GM23338 (cell line): ENCODE measurements at places on chromosomes 7 and 10. TPM values are rescaled to one million over a fixed set of nuclear protein-coding genes. Genes with fewer than 3 reads are reported as not detected.

DNA sequence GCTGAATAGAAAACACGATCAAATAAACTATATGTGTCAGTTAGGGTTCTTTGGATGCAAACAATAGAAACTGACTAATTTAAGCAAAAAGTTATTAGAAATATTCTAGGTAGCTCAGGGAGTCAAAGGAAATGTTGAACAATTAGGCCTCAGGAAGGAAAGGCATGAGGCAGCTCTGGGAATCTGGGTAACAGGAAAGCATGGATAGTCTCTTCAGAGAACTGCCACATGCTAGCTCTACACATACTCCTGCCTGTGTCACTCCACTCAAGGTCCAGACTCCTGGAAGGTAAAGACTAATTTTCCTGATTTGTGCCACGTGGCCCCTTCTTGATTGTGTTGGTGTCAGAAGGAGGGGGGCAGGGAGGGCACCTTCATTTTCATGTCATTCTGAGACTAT is 23.8 kb upstream of the PTTG1IP2 start:
- no peak for DNase-seq

DNA sequence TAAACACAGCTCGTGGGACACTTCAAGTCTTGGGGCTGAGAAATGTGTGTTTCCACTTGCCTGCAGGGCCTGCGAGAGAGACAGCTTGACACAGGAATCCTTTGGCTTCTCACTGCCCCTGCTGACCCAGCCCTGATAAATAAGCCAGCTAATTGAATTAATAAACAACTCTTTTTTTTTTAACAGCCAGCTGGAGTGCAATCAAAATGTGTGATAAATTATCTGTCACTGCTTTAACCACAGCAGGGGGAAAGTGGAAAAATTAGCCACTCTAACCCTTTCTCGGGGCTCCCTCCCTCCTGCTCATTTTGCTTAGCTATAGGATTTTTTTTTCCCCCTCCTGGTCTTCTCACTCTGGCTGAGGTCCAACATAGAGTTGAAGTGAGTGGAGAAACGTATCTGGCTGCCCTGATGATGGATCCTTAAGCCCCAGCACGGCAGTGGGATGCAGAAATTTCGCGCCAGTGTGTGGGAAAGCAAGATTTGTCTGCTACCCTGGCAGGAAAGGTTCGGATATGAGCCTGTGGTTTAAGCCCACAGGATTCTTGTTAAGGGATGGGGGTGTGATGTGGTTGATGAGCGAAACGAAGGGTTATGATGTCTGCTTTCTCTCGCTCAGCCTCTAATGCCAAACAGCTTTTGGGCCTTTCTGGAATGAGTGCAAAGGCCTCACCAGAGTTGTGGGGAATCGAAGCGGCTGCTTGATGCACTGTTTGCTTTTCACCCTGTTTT is 173.8 kb downstream of the TRIL start:
- DNase-seq, result no peak

DNA sequence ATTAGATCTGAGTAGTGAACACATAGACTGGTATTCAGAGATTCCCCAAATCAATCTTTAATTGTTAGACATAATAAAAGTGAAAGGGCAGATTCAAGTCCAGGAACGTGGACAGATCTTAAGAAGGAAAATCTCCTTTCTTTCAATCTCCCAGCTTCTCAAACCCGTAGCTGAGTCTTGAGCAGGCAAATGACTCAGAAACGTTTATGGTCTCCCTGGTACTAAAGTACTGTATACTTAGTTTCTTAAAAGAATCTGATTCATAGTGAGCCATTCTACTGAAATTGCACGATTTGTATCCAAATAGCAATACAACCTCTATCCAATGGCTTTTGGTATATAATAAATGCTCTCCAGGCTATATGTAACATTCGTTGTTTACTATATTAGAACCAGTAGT is 140.4 kb upstream of the RHEB start:
- DNase-seq, result no peak

The CAV1 gene
- total RNA-seq, result 16.0 and 22.5 TPM in 2 replicates

GRCh38 chr7:138575897-138576428 is 115.9 kb downstream of the TRIM24 start:
- DNase-seq, result no peak

- DNase-seq, result no peak
Observed at GRCh38 chr7:142785841-142786250, 15.1 kb downstream of the PRSS2 start.

The GDF2 gene
- total RNA-seq, result not detected in 2 replicates

DNA sequence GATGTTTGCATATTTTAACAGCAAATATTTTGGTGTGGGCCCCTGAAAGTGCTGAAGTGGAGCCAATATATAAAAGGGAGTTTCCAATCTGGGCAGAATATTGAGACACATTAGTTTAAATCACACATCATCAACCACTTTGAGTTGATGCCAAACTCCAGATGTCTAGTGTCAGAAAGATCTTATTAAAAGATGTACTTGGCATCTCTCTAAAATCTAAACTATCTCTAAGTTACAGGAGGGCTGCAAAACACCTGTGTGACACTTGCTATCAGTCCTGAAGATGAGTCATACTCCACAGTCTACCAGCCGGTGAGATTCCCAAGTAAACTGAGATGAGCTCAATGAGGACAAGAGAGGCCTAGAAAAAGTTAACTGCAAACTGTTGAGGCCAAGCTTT is 11.4 kb downstream of the JAZF1 start:
- no peak for DNase-seq

DNA sequence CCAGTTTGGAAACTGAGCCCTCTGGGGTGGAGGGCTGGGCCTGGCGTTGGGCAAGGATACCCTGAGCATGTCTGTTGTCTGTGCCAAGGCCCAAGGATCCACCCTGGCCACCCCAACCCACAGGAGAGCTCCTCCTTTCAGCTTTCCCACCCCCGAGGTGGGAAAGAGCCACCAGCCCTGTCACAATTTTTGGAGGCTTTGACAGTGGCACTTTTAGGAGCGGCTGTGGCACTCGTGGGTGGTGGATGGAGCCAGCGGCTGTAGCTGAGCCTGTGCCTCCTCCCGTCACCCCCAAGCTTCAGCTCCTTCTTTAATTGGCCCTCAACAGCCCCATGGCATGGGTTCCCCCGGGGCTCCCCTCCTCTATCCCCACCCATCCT is 18.2 kb upstream of the ZNF862 start:
- no peak for DNase-seq

DNA sequence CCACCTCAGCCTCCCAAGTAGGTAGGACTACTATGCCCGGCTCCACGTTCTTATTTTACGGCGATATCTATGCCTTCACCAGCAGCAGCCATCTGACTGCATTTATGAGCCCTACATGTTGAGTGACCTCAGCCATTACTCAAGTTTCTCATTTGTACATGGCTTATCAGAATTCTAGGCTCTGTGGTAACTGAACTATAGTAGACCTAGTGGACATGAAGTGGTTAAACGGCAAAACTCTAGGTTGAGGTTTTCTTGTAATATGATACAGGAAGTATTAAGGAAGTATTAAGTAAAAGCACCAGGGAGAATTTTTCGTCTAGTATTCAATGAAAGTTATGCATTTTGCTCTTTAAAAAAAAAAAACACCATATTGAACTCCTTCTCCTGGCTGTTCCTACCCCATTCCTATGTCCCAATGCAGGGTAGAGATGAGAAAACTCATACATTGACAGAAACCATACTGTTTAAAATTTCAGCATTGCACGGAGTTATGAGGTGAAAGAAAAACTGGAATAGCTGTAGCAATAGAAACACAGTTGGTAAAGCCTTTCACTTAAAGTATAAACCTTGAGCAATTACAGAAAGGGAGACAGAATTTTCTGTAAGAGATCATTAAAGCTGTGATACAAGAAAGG is 39.8 kb upstream of the EPC1 start:
- DNase-seq, result no peak

- DNase-seq, result no peak
Observed at GRCh38 chr10:7048061-7048460, 362.8 kb downstream of the SFMBT2 start.
